B cell (primary cell): ENCODE measurements at places on chromosomes 3 and 15. TPM values are rescaled to one million over a fixed set of nuclear protein-coding genes. Genes with fewer than 3 reads are reported as not detected.

Gene TERC
- total RNA-seq = 10.6 and 12.5 TPM in 2 replicates

Gene SIDT1
- total RNA-seq = 75.4 and 84.4 TPM in 2 replicates

Gene TUSC7
- not detected in 2 replicates for total RNA-seq

Gene AMT
- 14.0 TPM in 2 replicates for total RNA-seq

Gene TNFSF10
- total RNA-seq = 16.4 and 17.8 TPM in 2 replicates

Gene DNASE1L3
- total RNA-seq = 0.39 and 1.1 TPM in 2 replicates

Gene CHRM5
- not detected in 2 replicates for total RNA-seq

Gene LRTM1
- total RNA-seq = not detected in 2 replicates

Gene GOLGA6L7
- not detected in 2 replicates for total RNA-seq

Gene TM6SF1
- total RNA-seq = 1.4 and 1.6 TPM in 2 replicates

Gene WDR93
- total RNA-seq = 0.12 and 0.29 TPM in 2 replicates
